ENCODE measurements at places on chromosomes 1 and 21.
A peak's percentile ranks its signal among the peaks of the same experiment; 100 is the strongest.

DNA sequence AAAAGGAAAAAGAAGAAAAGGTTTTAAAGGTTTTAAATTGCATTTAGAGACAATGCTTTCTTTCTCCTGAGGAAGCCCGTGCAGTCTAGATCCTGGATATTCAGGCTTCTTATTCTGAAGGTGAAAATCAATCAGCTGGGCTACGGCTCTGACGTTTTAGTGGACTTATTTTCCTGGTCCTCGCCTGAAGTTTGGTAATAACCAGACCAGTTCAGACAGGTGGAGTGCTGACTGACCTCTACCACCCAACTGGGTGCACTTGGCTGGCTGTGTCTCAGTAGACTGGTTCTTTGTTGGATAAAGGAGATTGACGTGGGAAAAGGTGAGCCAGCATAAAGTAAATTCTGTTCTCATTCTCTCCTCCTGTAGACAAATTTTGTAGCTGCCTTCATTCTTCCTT lies 7.2 kb upstream of the ATP1A1 start:
- DNase-seq = no peak

- no peak for DNase-seq
These were observed 20.1 kb downstream of the PRKACB start for GRCh38 chr1:84164161-84164560.

GRCh38 chr1:10082785-10083479 lies 50.2 kb downstream of the UBE4B start:
- DNase-seq = no peak

GRCh38 chr1:55413286-55413685 lies 198.1 kb upstream of the USP24 start:
- DNase-seq = no peak

DNA sequence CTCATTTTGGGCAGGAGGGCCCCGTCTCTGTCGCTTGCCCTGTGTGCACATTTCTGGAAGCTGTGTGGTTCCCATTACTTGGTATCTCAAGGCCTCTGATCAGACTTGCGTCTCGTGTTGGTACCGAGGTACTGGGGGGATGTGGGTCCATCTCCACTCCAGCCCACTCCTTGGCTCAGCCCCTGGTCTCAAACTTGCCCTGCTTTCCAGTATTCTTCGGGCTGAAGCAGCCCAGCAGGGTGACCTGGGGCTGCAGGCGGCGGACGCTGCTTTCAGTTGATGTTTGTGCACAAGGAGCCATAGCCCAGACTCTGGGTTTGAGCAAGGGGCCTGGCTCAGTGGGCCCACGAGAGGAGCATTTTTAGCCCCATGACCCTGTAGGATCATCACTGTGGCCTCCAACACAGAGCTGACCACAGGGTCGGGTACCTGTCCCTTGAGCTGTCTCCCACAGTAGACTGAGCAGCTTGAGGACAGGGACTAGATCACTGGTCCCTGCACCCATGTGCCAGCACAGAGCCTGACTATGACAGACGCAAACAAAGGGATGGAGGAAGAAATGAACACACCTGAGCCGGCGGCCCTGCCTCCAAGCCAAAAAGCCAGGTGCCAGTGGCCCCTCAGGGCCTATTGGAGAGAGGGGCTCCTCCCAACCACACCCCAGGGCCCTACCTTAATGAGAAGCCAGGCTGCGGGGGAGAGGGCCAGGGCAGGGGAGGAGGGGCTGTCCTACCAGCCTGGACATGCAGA lies 46.8 kb downstream of the CHD5 start:
- DNase-seq = no peak

DNA sequence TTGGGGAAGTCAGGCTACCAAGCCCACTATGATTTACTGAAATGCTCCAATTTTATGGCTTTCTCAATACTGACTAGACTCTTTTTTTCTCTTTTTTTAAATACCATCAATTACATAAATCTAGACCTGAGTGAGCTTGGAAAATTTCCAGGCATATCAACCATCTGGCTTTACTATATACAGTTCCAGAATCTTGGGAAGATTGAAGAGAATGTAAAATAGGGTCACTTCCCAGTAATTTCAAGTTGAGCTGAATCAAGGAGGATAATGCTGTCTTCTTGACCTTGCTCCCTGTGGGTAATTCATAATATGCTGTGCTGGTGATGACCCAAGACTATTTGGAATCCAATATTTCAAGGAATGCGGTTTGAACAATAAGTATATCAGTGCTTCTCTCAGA lies 108.1 kb downstream of the MAP3K21 start:
- no peak for DNase-seq

- DNase-seq = no peak
These were observed 43.0 kb downstream of the ATF3 start for GRCh38 chr1:212651521-212651920.

GRCh38 chr1:210117198-210117597 lies 115.4 kb upstream of the SERTAD4 start:
- no peak for DNase-seq

DNA sequence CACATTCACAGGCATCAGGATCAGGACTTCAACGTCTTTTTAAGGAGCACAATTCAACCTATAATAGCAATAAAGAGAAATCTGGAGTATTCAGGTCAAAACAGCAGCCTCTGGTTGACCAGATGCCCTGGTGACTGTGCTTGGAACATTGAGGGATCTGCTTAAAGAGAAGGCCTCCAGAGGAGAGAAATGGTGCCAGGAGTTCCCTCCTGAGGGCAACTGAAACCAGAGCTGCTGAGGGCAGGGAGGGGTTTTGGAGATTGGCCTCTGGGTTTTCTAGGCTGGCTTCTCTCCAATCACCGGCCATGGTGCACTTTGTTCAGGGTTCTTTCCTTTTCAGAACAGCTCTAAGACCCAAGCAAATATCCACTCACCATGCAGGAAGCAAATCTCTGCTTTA lies 190.7 kb upstream of the KIAA0040 start:
- DNase-seq = peak; percentile 35

- DNase-seq = no peak
These were observed 421.5 kb downstream of the PTPRU start for GRCh38 chr1:29657816-29658215.

DNA sequence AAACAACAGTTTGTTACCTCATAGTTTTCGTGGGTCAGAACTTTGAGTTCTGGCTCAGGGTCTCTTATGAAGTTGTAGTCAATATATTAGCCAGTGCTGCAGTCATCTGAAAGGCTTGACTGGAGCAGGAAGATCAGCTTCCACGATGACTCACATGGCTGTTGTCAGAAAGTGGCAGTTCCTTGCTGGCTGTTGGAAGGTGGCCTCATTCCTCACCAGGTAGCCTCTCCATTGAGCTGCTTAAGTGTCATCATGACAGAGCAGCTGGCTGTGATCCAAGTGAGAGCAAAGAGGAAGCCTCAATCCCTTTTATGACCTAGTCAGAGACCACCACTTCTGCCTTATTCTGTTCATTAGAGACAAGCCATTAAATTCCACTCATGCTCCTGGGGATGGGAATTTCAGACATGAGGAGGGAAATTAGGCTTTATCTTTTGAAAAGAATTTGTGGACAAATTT lies 5.6 kb downstream of the OSBPL9 start:
- DNase-seq = peak; percentile 55

DNA sequence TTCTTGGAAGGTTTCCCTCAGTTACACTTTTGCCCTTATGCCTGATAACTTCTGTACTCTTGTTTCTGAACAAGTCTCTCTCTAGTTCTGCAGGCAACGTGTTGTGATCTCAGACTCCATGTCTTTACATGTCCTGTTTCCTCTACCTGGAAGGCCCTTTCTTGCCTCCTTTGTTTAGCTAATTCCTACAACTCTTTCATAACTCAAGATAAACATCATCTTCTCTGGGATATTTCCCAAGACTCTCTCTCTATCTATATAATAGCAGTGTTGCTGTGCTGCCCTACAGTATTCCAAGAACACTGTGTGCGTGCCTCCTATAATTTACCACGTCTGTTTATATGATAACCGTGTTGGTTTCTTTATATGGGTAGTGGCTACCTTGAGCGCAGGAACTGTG lies 47.8 kb downstream of the CHRM3 start:
- no peak for DNase-seq

GRCh38 chr1:21451981-21452411 lies 12.1 kb downstream of the NBPF3 start:
- DNase-seq = no peak

- DNase-seq = no peak
These were observed 4.6 kb downstream of the OLFML3 start for GRCh38 chr1:113983826-113984225.

DNA sequence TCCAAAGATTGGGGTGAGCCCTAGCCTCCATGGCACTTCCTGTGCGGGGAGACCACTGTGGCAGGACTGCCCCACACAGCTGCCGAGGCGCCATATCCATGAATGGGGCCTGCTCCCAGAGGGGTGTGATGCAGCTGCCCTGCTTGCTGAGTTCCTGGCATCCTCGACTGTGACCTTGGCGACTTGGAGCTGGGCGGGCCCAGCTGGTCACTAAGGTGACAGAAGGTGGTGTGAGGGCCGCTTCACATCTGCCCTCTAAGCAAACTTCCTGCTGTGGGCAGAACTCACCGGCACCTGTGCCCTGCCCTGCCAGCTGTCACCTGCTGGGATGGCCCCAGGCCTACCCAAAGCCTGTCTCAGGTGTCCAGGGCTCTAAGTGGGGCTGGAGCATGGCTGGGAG lies 9.0 kb downstream of the TMEM61 start:
- DNase-seq = no peak

DNA sequence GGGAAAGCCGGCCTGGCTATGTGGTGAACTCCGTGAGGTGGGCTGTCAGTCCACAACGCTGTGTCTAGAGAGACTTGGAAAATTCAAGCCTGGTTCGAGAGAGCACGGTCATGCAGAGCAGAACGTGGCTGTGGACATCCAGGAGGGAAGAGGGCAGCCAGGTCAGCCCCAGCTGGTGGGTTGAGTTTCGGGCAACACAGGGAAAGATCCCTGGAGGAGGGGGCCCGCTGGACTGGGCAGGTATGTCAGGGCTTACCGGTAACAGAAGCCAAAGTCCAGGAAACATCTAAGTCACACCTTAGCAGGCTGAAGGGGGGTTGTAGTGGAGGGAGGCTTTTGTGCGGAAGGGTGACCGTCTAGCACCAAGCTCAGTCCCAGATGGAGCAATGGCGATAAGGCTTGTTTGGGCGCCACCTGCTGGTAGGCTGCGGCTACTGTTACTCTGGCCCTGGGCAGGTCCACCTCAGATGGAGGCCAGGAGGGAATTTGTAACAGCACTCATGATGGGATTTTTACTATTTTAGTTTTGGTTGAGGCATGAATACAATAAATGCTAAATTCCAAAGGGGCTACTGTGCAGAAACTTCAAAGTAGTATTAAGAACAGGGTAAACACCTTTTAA lies 143.3 kb upstream of the ZNF644 start:
- DNase-seq = peak; percentile 69

- DNase-seq = no peak
These were observed 69.0 kb downstream of the DHRS3 start for GRCh38 chr1:12548973-12549459.

DNA sequence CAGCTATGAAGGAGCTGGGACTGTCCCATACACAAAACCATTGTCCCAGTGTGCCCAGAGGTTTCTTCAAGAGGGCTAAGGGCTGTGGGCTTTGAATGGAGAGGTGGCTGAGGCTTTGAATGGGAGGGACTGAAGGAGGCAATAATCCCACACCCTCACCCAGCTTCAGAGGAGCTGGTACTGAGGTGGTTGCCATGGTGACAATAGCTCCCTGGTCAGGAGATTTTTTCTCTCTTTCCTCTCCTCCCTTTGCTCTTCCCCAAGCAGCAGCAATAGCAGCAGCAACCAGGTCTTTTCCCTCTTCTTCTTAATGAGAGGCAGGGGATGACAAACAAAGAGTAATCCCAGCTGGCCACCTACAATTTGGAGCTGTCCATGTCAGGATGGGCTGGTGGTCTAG lies 1.6 kb downstream of the HPCAL4 start:
- no peak for DNase-seq

- DNase-seq = no peak
These were observed 41.6 kb downstream of the LAMC2 start for GRCh38 chr1:183227422-183228346.

DNA sequence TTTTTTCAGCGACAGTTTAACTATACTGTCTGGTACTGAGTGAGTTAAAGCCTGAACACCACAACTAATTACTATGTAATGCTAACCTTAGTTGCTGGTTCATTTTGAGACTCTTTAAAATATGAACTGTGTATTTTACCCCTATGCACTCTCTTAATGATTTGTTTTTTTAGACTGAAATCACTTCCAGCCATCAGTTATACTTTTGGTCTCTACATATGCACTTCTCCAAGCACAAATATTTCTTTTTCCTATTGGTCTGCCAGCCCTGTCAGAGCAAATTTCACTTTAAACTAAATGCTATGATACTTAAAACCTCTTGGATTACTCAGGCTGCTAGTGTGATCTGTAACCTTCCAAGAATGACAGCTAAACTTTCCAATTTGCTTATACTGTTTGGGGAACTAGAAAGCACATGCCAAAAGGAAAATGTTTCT lies 38.1 kb upstream of the SCYL3 start:
- no peak for DNase-seq

GRCh38 chr1:109306832-109307273 lies at the start of gene MYBPHL:
TSS of gene MYBPHL (minus strand) at chr1:109307011. CDS start at chr1:109306991, 20 bp downstream.
- DNase-seq = no peak

DNA sequence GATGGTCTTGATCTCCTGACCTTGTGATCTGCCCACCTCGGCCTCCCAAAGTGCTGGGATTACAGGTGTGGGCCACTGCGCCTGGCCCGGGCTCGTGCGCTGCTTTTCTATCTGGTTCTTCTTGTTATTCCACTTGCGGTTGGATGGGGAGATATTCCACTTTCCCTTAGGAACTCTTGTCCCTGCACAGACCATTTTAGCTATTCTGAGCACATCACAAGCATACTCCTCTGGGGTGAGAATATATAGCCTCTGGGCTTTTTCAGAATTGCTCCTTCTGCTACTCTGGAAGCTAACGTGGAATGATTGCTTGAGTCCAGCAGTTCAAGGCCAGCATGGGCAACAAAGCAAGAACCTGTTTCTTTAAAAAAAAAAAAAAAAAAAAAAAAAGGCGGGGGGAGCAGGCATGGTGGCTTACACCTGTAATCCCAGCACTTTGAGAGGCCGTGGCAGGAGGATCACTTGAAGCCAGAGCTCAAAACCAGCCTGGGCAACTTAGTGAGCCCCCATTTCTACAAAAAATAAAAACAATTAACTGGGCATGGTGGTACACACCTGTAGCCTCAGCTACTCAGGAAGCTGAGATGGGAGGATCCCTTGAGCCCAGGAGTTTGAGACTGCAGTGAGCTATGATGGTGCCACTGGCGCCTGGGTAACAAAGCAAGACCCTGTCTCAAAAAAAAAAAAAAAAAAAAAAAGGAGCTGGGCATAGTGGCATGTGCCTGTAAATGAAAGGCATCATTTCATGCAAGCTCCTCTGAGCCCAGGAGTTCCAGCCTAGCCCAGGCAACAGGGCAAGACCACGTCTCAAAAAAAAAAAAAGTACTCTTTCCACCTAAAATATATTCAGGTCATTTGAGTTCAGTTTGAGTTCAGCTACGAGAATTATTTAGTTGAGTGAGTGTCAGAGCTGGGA lies 11.8 kb upstream of the PGD start:
- DNase-seq = no peak

DNA sequence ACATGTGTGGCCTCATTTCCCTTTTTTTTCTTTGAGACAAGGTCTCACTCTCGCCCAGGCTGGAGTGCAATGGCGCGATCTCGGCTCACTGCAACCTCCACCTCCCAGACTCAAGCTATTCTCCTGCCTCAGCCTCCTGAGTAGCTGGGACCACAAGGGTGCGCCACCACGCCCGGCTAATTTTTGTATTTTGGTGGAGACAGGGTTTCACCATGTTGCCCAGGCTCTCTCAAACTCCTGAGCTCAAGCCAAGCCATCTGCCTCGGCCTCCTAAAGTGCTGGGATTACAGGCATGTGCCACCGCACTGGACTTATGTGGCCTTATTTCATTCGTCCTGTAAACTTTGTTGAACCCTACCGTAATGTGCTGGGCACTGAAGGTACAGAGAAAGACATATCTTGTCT lies 569 bp upstream of the WARS2 start:
- DNase-seq = no peak

Data from NCI-H2107 (cell line).